ENCODE measurements at places on chromosomes 4 and X.
A peak's percentile ranks its signal among the peaks of the same experiment; 100 is the strongest.

GRCh38 chrX:136823175-136823574 is 42.4 kb upstream of the ARHGEF6 start:
- DNase-seq = no peak

GRCh38 chrX:137354851-137355250 is 211.1 kb upstream of the ZIC3 start:
- no peak for DNase-seq

DNA sequence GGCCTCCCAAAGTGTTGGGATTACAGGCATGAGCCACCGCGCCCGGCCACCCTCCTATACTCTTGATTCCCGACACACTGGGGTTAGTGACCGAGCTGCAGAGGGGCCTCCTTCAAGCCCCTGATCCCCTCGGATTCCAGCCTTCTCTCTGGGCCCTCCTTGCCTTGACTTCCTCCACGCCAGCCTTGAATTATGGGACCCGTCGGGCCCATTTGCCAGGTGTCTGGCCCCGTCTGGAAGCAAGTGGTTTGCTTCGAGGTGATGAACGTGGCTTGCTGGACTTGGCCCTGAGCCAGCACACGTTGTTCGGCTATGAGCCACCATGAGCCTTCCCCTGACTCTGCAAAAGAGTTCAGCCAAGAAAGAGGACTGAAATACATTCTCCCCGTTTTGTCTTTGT is 37.4 kb upstream of the GRPEL1 start:
- no peak for DNase-seq

GRCh38 chr4:115234405-115235093 is 121.1 kb upstream of the NDST4 start:
- DNase-seq = no peak

- DNase-seq = peak; percentile 92
Measured at GRCh38 chr4:151226004-151226932, 50.7 kb upstream of the PRSS48 start.

- DNase-seq = no peak
Measured at GRCh38 chr4:7705062-7705461, 234.6 kb downstream of the AFAP1 start.

DNA sequence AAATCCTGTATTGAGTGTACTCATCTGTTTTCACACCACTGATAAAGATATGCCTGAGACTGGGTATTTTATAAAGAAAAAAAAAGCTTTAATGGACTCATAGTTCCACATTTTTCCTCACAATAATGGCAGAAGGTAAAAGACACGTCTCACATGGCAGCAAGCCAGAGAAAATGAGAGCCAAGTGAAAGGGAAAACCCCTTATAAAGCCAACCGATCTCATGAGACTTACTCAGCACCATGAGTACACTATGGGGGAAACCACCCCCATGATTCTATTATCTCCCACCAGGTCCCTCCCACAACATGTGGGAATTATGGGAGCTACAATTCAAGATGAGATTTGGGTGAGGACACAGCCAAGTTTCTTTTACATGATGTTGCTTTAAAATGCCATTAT is 171.9 kb downstream of the GALNTL6 start:
- no peak for DNase-seq

DNA sequence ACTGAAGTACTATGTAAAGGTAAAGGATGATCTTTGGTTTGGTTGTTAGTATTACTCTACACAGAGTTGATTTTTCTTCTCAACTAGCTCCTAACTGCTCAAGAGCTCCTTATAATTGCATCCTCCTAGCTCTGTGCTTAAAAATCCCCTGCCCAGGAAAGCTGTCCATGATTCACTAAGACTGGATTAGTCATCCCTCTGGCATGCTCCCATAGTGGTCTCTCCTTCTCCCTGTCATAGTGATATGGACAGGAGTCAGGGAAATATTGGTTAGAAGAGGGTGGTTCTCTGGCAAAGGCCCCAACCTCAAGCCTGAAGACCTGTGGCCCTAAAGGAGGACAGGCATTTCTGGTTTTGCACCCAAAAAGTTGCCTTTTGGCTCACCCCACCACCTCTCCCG is 242.3 kb upstream of the KCNIP4 start:
- DNase-seq = no peak

DNA sequence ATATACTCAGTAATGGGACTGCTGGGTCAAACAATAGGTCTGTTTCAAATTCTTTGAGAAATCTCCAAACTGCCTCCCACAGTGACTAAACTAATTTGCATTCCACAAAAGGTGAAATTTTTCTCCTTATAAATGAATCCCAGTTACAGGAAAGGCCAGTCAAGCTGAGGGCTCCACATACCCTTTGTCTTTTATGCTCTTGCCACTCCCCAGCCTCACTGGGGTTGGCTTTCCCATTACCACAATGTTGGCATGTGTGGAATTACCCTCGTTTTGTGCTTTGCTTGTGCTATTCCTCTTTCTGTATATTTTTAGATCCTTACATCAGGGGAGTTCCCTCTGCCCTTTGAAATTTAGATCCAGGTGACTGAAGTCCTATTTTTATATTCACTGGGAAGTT is 220.2 kb upstream of the LCORL start:
- no peak for DNase-seq

- no peak for DNase-seq
Measured at GRCh38 chr4:67918428-67918827, 34.6 kb upstream of the TMPRSS11D start.

GRCh38 chrX:17617806-17618205 is 119.5 kb upstream of the SCML1 start:
- DNase-seq = no peak

DNA sequence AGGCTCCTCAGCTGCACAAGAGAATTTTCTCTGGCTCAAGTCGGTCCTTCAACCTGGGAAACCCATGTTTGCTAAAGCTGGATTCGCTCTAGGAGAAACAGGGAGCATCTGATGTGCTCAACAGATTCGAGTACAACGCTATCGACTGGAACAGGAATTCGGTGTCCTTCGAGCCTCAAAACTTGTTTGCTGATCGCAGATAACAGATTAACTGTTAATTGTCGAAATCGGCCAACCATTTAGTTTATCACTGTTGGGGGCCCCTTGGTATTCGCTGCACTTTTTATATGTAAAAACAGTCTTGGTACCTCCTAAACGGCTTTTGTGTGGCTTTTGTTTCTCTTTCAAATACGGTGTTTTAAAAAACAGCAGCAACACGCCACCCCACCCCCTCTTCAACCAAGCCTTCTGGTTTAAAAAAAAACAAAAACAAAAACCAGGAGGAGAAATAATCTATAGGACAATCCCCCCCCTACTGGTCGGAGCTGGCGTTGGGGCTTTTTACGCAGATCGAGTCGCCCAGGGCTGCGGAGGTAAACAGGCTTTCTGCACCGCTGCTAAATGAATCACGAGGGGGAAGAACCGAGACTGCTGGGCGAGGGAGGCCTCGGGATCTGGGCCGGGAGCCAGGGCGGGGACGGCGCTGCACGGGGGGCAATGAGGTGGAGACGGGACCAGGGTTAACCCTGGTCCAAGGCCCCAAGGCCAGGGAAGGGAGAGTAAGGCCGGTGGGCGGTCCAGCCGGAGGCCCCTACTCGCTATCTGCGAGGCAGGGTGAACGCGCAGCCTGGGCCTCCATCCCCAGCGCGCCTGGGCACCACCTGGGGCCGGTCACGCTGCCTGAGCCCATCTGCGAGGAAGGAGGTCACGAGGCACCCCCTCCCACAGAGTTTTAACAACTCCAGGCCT is 71.7 kb upstream of the BCOR start:
- DNase-seq = peak; percentile 78

- DNase-seq = no peak
Measured at GRCh38 chrX:125203737-125204578, 115.7 kb upstream of the TEX13C start.

DNA sequence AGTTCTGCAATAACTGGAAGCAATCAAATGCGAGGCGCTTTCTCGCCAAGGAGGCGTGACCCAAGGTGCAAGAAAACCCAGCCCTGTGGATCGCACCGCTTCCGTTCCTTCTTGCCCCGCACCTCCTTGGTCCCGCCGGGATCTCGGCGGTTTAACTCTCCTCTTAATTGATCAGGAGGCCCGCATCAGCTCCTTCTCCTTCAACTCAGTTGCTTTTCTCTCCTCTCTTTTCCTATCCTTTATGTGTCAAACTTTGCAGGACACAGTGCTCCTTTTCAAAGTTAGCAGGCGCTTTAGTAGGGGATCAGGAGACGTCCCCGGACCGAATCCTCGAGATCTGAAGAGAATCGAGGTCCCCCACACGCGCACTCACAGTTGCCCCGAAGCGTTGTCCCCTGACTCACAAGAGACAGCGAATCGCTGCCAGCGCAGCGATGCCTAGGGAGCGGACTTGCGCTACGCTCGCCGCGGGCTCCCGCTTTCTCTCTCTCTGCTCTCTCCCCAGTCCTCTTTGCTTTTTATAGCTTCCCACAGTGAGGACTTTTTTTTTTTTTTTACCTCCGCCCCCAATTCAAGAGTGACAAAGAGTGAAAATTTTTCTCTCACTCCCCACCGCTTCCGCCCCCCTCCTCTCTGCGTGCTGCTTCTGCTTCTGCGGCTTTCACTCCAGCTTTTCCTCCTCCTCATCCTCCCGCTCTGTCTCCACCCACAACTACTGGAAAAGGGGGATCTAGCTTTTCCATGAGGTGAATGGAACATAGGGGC is at the start of gene DKK2:
TSS of gene DKK2 (minus strand) at position 495 of the 765 bp plus-strand sequence. CDS start 722 bp downstream, outside the sequence.
- peak; percentile 20 for DNase-seq

DNA sequence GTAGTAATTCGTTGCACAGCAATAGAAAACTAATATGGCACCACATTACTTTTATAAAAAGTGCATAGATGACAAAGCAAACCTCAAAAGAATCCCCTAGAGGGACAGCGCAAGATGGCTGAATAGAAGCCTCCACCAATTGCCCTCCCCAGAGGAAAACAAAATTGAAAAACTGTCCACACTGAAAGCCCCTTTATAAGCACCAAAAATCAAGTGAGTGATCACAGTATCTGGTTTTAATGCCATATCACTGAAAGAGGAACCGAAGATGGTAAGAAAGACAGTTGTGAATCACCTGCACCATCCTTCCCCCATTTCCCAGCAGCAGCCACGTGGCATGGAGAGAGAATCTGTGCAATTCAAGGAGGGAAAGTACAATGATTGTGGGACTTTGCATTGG is 522.2 kb downstream of the GLUD2 start:
- DNase-seq = no peak

DNA sequence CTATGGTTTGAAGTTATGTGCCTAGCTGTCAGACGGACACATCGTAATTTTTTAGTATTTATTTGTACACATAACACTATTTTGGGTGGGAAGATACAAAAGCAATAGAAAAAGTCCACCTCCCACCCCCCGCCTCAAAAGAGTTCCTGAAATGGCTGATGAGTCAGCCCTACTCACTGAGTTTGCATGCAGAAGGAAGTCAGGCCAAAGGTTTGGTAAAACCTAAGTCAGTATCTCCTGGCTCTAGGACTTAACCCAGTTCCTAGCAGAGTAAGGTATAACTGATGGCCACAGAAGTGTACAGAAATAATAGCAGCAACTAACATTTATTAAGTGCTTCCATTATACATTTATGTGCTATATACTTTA is 2.9 kb upstream of the KLHL2 start:
- DNase-seq = peak; percentile 8

- no peak for DNase-seq
Measured at GRCh38 chrX:19840899-19841648, 46.3 kb downstream of the SH3KBP1 start.

DNA sequence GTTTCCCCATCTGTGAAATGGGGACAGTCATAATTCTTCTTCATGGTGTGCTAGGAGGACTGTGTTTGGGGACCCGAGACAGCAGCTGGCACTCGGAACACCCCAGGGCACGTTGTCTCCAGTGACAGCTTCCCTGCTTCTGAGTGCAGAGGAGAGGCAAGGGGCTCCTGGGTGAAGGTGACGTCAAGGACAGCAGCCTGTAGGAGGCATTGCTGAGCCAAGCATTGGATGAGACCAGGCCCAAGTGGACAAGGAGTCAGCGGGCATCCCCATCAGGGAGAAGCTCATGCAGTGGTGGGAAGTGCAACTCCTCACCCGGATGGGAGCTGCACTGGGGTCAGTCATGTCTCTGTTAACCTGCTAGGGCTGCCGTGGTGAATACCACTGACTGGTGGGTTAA is 46.1 kb downstream of the EVC start:
- no peak for DNase-seq

- DNase-seq = no peak
Measured at GRCh38 chr4:74545448-74545847, 100.5 kb downstream of the AREG start.

- no peak for DNase-seq
Measured at GRCh38 chr4:16715482-16715881, 183.0 kb downstream of the LDB2 start.
